ENCODE measurements at places on chromosomes 2 and 18. TPM values are rescaled to one million over a fixed set of nuclear protein-coding genes. Genes with fewer than 3 reads are reported as not detected.

IL36B gene
- not detected for total RNA-seq

LBX2 gene
- total RNA-seq, result 3.2 TPM

ACKR3 gene
- total RNA-seq, result 14.7 TPM

FKBP7 gene
- 0.43 TPM for total RNA-seq

ATOH8 gene
- total RNA-seq, result not detected

HPCAL1 gene
- 12.4 TPM for total RNA-seq

TRABD2A gene
- total RNA-seq, result 0.72 TPM

ADCY3 gene
- total RNA-seq, result 46.5 TPM

MRPL53 gene
- total RNA-seq, result 32.5 TPM

SCN3A gene
- total RNA-seq, result 0.72 TPM

EPB41L3 gene
- total RNA-seq, result 0.43 TPM

PAX3 gene
- total RNA-seq, result not detected

TPGS2 gene
- 98.5 TPM for total RNA-seq

MOGAT1 gene
- total RNA-seq, result not detected

LIMS4 gene
- not detected for total RNA-seq

HTR2B gene
- total RNA-seq, result not detected

FLACC1 gene
- not detected for total RNA-seq

GPR75 gene
- 0.96 TPM for total RNA-seq

SERPINB5 gene
- total RNA-seq, result 1,115 TPM

Measured in tracheal epithelial cell (primary cell).